Brain microvascular endothelial cell (primary cell): ENCODE measurements at places on chromosomes 2 and 18.

DNA sequence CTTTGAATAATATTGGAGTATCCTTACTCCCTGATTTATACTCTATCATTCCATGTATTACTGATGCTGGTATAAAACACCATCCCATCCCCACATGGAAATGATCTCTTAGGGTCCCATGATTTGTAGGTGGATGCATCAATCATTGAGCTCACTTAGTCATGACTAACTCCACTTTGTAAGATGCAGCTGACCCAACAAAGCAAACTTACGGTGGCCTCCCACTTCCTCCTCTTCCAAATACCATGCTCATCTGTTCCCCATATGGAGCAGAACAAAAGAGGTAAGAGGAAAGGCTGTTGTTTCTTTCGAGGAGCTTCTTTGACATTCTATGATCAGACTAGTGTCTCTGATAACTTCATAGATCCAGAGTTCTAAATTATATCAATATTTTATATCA lies 640.2 kb upstream of the SLC39A10 start:
- no peak for DNase-seq

DNA sequence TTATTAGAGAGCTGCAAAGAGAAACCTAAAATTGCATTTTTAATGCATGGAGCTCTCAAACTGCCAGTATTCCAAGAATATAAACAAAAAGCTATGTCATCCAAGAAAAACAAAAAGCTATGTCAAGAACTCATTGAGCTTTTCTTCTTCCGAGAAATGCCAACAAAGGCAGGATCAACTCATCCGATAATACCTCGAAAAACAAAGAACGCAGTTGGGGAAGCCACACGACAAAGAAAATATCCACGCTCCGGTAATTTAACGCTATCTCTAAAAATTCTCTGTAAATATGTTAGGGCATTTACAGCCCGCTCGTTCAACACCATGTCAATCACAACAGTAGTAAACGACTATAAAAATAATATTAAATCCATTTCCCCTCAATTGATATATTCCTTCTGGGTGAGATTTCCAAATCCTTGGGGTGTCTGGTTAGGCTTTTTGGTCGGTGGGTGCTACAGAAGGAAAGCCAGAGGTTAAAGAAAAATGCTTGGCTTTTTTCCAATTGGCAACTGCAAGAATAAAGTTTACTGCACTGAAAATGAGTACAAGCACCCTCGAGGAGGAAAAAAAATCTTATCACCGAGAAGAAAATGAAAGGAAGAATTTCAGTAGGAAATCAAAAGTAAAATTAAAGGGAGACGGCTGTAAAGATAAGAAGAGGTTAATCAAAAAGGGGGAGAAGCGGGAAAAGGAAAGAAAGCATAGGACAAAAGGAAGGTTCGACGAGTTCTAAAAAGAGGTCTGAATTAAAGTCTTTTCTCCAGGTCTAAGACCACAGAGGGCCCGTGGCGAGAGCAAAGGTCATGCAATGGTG lies 856 bp downstream of the TIA1 start:
- no peak for DNase-seq

- peak; percentile 49 for DNase-seq
Measured at GRCh38 chr2:174840436-174840835, 76.2 kb upstream of the CHRNA1 start.

DNA sequence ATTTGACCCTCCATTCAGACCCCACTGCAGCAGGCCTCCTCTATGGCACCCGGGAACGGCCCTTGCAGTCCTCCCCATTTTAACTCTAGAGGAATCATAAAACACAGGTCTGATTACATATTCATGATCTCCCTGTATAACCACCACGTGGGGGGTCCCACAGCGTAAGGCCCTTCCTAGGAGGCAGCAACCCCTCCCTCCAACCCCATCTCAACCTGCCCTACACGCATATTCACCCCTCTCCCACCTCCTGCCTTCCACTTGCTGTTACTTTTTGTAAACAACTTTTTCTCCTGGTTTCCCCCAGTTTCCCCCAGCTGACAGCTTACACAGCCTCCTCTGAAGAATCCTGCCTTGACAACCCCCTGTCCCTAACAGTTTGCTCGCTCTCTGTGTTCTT lies 85.1 kb upstream of the FOXI3 start:
- DNase-seq = no peak

GRCh38 chr18:47883771-47884413 lies 46.6 kb downstream of the SMAD2 start:
- DNase-seq = peak; percentile 85

GRCh38 chr2:141633132-141633531 lies 497.7 kb downstream of the LRP1B start:
- DNase-seq = no peak

- DNase-seq = peak; percentile 2
Measured at GRCh38 chr2:238202326-238203093, 985 bp downstream of the ILKAP start.

DNA sequence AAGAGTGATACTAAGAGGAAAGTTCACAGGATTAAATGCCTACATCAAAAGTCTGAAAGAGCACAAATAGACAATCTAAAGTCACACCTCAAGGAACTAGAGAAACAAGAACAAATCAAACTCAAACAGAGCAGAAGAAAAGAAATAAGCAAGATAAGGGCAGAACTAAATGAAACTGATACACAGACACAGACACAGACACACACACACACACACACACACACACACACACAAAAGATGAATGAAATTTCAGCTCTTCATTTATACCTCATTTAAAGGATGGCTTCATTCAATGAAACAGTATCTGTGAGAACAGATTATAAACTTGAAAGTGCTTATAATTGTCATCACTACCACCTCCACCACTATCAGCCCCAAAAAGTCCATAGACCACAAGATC lies 428.9 kb downstream of the MBD2 start:
- DNase-seq = no peak

DNA sequence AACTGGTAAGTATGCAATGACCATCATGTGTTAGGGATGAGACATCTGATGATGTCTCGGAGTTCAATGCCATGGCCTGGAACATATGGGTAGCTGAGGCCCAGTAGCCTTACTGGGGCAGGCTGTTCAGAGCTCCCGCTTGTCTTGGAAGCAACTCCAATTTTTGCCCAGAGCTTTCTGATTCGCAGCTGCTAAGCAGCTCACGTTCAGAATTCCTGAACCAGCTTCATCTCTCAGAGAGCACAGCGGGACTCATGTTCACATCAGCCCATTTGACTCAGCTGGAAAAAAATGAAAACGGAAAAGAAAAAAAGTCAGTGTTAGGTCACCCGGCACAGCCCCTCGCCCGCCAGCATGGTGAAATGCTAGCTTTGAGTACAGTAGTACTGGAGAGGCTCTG lies 16.8 kb upstream of the LRATD1 start:
- DNase-seq = no peak

DNA sequence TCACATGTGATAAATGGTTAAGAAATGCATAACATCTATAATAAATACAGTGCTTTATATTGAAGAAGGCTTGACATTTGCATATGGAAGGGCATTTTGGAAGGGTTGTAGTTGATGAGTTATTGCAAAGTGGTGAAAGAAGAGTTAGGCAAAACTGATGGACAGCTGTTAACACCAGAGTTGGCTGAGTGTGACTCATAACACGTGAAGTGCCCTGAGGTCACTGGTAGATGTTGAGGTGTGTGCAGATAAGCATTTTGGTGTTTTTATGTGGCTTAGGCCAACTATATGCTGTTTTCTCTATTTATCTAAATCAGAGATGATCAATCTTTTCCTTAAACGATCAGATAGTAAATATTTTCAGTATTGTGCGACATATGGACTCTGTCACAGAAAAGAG lies 154.3 kb upstream of the KCNH7 start:
- no peak for DNase-seq

DNA sequence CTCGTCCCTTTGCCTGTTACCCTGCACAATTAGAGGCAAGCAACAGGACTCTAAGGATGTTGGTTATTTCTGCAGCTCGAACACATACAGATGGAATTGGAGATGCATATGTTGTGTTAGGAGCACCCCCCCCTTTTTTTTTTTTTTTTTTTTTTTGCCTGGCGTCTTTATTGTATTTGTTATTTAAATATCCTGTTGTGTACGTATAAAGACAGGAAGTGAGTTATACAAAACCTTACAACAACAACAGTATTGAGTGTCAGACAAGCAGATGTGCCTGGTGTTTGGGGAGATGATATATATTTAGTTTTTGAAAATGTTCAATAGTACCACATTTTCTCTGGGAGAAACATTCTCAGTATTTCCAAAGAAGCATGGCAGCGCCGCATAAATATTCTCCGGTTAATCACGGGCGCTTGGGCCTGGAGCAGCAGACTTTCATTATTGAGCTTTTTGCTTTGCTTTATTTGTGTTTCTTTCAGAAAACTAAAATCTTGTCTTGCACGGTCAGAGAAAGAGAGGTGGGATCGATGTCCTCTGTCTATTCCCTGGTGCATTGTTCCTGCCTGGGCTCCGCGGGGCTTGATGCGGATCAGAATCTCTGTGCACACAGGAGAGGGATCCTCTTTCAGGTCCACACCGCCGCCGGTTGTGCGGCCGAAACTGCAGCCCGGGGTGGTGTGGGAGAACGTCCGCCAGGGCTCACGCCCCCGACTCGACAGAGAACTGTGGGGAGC lies 23.2 kb upstream of the ZNF516 start:
- DNase-seq = peak; percentile 50

- DNase-seq = no peak
Measured at GRCh38 chr2:97963880-97964279, 31.9 kb downstream of the TMEM131 start.

- no peak for DNase-seq
Measured at GRCh38 chr18:62187543-62188510, 772 bp downstream of the RELCH start.

GRCh38 chr2:187482796-187483195 lies 34.7 kb upstream of the CALCRL start:
- no peak for DNase-seq

DNA sequence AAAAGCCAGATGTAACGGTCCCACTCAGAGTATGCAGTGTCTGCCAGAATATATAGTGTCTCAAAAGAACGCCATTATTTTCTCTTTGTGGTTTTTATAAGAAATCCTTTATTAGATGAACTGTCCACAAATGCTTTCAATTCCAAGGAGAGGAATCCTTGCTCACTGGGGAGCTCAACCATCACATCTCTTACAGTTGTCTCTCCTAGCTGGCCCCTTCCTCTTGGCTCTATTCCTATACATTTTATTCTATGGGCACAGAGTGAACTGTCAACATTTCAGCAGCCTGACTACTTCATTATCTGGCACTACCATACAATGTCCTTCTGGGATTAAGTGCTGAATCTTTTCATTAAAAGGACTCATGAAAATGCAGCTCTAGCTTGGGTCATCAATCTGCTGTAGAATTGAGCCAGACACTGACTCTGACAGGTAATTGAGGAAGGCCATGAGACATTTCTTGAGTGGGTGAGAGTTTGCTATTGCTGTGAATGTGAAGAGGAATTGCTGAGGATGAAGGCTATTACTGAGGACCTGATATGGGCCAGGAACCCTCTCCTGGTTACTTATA lies 96.5 kb upstream of the THOC1 start:
- no peak for DNase-seq

DNA sequence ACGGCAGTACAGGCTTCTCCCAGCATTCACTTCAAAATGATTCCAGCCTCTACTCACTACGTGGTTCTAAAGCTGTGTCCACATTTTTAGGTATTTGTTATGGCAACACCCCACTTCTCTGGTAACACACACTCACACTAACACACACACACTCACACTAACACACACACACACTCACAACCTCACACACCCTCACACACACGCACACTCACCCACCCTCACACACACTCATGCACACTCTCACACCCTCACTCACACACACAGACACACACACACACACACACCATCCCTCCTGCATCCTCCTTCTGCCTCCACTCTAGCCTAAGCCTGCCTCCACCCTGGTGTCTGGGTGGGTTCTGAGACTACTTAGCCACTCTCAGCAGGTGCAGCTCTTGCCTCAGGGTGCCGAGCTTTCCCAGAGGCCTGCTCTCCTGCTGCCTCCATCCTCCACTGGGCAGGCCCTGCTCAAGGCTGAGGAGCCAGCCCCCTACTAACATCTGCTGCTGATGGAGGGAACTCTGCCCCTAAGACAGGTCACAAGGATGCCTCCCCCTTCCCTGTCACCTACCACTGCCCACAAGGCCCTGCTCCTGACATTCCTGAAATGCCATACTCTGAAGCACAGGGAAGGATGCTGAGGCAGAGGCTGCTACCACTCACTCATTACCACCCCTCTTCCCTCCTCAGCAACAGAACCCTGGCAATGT lies 63.9 kb downstream of the NCAPH start:
- DNase-seq = no peak

- DNase-seq = no peak
Measured at GRCh38 chr2:36819095-36819711, 122.7 kb downstream of the VIT start.

DNA sequence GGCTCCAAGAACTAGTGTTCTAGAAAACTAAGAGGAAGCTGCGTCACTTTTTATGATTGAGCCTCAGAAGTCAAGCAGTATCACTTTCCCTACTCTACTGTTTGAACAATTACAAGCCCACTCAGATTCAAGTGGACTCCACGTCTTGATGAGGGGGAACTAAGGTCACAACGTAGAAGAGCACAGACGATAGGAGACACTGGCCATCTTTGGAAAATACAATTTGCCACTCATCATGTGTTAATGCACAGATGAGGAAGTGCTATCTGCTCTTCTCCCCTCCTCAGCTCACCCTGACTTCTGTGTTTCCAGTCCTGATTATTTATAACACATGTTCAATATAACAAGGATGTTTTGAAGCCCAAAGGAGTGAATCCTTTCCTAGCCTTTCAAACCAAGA lies 76.1 kb upstream of the CYP1B1 start:
- no peak for DNase-seq

DNA sequence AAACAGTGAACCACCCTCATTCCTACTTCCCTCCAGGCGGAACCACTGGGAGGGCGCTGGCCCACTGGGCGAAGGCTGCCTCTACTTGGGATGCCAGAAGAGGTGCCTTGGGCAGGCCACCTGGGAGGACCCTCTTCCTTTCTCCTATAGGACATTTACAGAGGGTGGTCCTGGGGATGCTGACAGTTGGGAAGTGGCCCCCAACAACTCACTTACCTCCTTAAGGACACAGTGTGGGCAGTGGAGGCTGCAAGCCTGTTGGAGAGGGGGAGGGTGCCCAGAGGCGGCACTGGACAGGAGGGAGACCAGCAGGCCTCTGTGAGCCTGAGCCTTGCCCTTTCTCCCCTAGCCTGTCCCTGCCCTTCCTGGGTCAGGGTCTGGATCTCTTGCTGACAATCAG lies 346.4 kb upstream of the HS6ST1 start:
- no peak for DNase-seq

DNA sequence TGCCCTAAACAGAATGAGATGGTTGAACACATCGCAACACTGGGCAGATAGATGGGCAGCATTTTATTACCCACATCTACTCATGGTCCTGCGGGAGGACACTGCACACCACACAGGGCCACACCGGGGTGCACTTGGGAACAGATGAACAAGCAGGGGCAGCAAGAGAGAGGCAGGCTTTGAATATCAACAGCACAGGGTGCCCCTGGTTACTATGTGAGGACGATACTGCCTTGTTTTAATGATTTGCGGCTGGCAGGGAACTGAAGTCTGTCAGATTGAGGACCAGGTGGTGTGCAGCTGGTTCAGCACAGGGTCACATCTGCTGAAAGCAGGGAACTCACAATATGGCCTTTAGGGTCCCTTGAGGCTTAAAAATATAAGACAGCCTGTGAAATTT lies 195.7 kb downstream of the PIEZO2 start:
- DNase-seq = no peak
